ENCODE measurements at places on chromosomes 13 and 19.
A peak's percentile ranks its signal among the peaks of the same experiment; 100 is the strongest.

DNA sequence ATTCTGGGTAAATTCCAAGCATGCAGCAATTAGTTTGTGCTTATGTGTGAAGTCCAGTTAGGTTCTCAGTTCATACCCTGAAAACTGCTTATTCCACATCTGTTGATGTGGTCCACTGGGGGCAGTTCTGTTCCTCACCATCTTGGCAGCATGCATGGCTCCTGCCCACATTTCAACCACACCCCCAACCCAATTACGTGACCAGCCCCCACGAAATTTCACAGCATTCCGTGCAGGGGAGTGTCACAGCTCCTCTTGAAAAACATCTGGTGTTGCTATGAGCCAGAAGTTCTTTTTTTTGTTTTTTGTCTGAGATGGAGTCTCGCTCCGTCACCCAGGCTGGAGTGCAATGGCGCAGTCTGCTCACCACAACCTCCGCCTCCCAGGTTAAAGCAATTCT lies 9.1 kb upstream of the ERVK3-1 start:
- no peak for DNase-seq

DNA sequence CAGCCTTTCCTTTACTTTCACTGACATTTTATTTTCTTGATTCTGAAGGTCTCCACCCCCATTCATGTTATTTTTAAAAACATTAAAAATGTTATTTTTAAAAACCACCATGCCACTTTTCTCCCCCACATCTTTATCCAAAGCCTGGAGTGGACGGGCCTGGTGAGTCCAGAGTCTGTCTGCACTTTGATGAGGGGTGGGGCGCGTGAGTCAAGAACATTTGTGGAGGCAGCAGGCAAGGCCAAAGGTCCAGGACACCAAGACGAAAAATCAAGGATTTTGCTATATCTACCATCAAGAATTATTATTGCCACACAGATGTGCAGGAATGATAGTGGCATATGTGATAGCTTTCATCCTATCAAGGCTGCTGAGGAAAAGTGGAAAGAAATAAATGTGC lies 224.9 kb downstream of the FGF9 start:
- DNase-seq: no peak

DNA sequence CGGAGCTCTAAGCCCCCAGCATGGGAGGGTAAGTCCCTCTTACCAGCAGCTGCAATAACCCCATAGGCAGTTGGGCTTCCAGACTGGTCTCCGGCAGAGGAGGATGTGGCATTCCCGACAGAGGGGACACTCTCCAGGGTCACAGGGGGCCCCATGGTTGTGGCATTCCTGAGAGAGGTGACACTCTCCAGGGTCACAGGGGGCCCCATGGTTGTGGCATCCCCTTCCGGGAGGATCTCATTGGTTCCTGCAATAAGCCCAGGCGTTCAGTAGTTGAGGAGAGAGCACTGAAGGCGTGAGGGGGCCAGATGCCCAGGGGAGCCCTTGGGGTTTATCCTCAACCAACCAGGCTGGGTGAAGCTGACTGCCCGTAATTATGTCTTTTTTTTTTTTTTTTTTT lies 5.4 kb downstream of the CD320 start:
- no peak for DNase-seq

GRCh38 chr19:18990128-18990708 lies 43.1 kb downstream of the SUGP2 start:
- DNase-seq: no peak

DNA sequence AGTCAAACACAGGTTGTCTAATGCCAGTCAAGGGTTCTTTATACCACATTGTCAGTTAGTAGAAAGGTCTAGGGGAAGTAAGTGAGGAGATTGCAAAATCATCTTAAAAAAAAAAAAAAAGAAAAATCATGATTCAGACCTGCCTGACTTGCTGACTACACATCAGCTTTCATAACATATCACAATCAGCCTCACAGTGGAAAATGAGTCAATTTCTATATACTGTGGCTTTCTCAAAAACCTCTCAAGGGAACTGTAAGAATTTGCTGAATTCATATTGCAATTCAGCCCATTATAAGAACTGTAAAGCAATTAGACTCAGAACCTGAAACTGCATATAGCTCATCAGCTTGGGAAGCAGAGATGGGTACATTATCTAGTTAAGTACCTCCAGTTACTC lies 75.3 kb upstream of the GPC6 start:
- DNase-seq: no peak

DNA sequence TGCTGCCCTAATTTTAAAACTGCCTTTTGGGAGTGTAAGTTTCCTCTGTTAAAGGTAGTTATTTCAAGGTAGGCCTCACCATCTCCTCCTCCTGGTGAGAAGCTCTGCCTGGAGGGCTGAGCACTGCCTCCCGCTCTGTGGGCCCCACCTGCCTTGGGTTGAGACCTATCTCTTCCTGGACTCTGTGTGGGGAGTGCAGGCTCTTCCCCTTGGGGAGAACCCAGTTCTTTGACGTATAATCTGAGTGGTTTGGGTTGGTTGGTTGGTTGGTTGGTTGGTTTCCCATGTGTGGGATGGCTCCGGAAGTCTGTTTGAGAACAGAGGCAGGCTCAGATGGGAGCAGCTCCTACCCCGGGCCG lies 39.1 kb downstream of the ACTN4 start:
- peak; percentile 28 for DNase-seq

DNA sequence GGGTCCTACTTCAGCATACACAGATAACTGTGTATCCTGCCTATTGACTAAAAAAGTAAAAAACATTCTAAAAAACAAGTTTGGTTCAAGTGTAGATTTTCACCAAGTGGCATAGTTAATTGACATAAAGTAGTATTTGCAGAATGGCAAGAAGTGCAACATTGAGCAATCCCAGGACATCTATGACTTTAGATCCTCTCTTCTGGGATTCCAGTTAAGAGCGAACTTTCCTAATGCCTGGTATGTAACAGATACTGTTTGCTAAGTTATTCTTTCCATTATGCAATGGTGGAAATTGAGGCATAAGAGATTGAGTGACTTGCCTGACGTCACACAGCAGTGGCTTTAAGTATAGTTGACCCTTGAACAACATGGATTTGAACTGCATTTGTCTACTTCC lies 96.1 kb downstream of the ZMYM2 start:
- DNase-seq: no peak

DNA sequence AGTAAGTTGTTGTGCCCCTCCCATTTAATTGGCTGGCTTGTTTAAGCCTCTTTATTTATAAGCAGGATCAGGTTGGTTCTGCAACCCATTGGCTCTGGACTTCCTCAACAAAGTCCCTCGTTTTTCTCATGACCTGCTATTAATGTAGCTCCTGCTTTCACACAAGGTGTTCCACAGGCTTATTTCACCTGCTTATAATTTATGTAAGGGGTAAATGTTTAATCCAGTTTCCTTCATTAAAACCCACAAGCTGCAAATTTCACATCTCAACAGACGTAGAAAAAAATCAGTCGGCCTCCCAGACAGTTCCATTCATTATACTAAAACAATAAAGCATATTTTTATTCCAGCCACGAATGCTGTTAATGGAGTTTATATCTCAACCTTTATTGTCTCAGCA lies 86.1 kb downstream of the TBC1D4 start:
- no peak for DNase-seq

- DNase-seq: no peak
Observed at GRCh38 chr13:23731709-23732108, 157.5 kb downstream of the MIPEP start.

GRCh38 chr19:17490411-17490810 lies 20.1 kb downstream of the SLC27A1 start:
- peak; percentile 51 for DNase-seq

- no peak for DNase-seq
Observed at GRCh38 chr19:41619018-41619556, 7.8 kb downstream of the CEACAM4 start.

DNA sequence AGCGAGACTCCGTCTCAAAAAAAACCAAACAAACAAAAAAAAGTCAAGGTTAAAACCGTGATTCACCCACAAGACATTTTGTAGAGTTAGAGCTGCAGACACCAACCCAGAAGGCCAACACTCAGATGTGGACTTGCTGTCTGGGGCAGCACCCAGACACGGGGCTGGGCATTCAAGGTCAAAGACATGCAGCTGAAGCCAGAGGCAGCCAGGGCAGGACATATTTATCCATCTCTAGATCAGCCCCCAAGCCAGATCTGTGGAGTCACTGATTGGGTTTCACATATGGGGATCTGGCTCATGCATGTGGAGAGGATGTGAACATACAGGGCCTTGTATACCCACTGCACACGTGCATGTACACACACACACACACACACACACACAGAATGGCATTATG lies 3.6 kb downstream of the KLK15 start:
- DNase-seq: no peak

DNA sequence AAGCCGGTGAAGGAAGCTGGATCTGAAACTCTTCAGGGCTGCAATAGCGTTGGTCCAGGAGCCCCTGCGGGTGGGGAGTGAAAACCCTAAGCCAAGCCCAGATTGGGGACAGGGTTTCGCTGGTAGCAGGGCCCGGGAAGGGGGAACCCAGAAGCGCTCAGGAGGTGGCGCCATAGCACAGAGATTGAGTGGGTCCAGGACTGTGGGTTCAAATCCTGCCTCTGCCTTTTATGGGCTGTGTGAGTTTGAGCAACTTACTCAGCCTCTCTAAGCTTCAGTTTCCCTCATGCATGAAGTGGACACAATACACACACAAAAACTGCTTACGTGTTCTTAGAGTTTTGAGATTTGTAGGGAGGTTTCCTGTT lies 8.3 kb upstream of the SYCN start:
- peak; percentile 56 for DNase-seq

- no peak for DNase-seq
Observed at GRCh38 chr13:36769545-36769944, 49.5 kb upstream of the RFXAP start.

DNA sequence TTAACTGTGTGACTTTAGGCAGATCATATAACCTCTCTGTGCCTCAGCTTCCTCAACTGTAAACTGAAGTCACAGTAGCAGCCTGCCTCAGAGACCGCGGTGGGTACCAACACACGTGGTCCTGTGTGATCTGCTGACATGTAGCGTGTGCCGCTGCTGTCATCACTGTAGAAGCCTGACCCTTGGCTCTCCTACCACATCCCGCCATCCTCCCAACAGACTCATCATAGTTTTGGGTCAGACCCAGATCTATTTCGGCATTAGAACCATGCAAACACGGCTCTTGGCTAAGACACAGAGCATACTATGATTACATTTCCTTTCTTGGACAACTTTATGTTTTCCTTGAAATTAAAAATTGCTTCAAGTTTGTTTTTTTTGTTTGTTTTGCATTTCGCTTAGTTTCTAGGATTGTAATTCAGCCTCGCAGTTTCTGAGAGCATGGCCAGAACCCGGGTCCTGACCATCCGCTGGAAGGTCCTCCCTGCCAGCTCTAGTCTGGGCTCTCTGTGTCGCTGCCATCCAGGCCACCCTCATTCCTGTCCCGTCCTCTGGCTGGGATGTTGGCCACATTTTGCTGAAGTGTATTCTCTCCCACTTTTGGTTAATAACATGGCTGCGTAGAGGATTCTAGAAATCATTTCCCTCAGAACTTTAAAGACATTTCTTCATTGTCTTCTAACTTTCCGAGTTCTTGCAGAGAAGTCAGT lies 53.0 kb downstream of the GGACT start:
- DNase-seq: no peak

GRCh38 chr13:88764103-88764502 lies 1092.9 kb downstream of the SLITRK5 start:
- no peak for DNase-seq

DNA sequence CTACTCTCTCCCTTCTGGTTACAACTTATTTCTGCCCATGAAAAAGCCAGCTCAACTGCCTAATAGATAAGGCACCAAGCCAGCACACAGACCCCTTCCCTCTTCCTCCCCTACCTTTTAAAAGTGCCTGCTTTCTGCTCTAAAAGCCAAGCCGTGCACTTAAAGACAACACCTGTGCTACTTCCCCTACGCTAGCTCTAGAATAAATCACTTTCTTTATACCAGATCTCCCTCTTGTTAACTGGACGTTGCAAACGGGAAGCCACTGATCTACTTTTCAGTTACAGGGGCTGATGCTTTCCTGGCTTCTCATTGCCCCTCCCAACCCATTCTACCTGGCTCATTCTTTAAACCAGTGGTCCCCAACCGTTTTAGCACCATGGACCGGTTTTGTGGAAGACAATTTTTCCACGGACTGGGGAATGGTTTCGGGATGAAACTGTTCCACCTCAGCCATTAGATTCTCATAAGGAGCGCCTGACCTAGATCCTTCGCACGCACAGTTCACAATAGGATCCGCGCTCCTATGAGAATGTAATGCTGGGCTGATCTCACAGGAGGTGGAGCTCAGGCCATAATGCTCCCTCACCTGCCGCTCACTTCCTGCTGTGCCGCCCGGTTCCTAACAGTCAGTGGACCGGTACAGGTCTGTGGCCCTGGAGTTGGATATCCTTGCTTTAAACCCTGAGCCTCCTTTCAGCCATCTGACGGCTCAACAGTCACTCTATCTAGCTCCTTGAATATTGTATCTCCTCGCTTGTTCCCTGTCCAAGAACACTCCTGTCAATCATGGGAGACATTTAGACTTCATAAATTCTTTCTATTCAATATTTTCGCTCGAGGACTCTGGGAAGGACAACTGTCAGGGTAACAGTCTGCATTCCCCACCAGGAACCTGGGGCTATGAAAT lies 841 bp upstream of the ZNF223 start:
- no peak for DNase-seq

- no peak for DNase-seq
Observed at GRCh38 chr19:883661-884211, 9.3 kb downstream of the MED16 start.
